ENCODE measurements at places on chromosomes 5 and 9.

GRCh38 chr5:35777358-35778087 lies 79.2 kb upstream of the IL7R start:
- peak; percentile 65 for DNase-seq

DNA sequence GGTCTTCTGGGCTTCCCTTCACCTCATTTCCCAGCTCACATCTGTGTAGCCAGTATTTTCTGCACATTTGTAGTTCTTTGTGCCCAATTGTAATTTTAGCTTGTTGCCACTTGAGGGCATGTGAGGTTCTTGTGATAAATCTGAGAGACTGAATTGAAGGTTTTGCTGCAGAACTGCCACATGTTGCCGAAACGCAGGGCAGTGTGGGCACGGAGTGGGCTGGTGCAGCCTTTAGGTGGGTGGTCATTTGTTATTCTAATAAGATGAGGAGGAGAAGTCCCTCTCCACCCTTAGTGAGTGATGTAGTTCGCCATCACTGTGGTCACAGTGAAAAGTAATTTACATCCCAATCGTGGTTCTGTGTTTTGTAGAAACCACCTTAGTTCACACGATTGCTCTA lies 21.2 kb downstream of the OTULIN start:
- no peak for DNase-seq

- no peak for DNase-seq
Observed at GRCh38 chr5:73230264-73231245, 57.6 kb downstream of the TMEM174 start.

DNA sequence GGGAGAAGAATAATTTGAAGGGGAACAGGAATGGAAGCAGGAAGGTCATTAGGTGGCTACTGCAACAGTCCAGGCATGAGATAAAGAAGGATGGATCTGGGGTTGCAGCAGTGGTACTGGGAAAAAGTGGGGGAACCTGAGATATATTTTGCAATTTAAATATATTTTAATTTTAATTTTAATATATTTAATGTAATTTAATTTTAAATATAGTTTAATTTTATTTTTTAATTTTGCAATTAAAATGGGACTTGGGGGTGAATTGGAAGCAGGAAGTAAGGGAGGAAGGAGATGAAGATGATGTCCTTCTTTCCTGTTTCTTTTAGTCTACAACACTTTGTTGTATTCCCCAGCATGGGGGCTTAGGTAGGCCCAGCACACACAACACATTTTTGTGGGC lies 369.8 kb downstream of the GADD45G start:
- DNase-seq, result no peak

GRCh38 chr9:123562844-123563346 lies 206.9 kb downstream of the CRB2 start:
- no peak for DNase-seq

All from stimulated activated CD4-positive, alpha-beta T cell treated with anti-CD3 and anti-CD28 coated beads, Interleukin-1b, Interleukin-23, amount 100 ng/mL, for 24 hours (primary cell).